Heart left ventricle (tissue), 16 donors: ENCODE measurements at places on chromosomes 1 and 21.

DNA sequence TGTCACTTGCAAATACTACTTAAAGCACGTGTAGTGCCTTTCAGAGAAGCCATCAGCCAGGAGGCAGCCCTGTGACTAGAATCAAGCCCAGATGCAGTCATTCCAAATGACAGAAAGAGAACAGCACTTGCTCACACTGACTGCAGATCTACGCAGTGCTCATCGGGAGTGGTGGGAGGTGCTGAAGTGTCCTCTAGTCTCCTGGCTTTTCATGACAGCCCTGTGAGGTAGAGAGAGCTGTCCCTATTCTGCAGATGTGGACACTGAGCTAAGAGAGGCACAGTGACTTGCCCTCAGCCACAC lies 62.3 kb upstream of the EDN2 start:
- no peak for DNase-seq

- DNase-seq, result no peak
These were observed 738 bp upstream of the GPR161 start for GRCh38 chr1:168137515-168137821.

GRCh38 chr1:229203030-229203751 lies 67.7 kb upstream of the RAB4A start:
- DNase-seq, result no peak

- DNase-seq, result no peak
These were observed 206.7 kb downstream of the CTH start for GRCh38 chr1:70617728-70618127.

DNA sequence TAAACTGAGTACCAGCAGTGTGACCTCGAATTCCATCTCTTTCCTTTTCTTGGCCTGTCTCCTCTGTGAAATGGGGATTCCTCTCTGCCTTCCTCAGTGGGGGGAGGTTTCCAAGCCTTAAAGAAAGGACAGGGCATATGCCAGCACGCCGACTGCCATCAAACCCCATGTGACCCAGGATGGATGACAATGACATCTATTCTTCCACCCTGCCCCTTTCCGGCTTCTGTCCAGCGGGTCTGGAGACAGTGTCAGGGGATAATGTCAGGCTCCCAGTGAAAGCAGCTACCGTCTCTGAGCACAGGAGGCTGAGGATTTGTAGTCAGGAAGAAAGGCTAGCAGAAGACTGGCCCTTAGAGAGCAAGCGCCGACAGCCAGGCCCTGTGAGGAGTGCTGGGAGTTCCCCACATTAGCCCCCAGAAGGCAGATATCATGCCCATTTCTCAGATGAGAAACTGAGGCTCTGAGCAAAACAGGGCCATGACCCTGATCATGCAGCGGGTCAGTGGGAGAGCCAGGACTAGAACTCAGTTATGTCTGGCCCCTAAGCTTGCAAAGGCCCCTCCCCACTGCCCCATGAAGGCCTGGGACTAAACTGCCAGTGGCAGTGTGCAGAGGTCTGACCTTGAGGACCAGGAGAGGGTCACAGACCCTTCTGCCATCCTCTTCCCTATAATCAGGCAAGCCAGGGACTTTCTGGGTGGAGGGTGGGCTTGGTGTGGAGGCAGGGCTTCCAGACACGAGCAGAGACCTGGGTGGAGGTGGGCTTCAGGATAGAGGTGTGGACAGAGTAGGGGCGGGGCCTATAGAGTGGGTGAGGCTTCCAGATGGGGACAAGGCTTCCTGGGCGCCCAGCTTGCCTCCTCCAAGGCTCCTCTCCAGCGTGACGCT lies 30.1 kb downstream of the CDCA8 start:
- no peak for DNase-seq

GRCh38 chr1:77383236-77383635 lies 101.4 kb downstream of the AK5 start:
- DNase-seq, result no peak

- no peak for DNase-seq
These were observed 7.9 kb downstream of the CD53 start for GRCh38 chr1:110880708-110881374.

- no peak for DNase-seq
These were observed 29.5 kb downstream of the PLPPR5 start for GRCh38 chr1:98975113-98975512.

DNA sequence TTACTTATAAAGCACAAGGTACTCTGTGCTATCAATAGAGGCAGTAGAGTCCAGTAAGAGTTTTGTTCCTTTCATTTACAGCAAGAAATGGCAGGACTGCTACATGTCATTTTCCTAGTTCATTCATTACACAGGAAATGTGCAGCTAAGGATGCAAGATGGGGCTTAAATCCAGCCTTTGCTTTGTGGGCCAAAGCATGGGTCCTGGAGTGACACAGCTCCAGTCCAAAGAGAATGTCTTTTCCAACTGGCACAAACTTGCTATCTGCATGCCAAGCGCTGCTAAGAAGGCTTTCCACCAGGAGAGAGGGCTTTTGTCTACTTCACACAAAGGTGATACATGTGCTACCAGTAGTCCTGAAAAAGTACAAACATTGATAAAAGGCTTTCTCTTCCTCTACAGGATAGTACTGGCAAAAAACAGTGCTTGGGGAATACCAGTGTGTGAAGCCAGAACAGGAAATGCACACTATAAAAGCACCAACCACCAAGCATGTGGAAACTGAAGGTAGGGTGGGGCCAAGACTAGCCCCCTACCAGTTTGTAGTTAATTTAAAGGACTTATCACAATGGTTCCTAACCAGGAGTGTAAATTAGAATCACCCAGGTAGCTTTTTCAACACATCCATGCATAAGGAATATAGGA lies 68.7 kb downstream of the ARID4B start:
- DNase-seq, result no peak

DNA sequence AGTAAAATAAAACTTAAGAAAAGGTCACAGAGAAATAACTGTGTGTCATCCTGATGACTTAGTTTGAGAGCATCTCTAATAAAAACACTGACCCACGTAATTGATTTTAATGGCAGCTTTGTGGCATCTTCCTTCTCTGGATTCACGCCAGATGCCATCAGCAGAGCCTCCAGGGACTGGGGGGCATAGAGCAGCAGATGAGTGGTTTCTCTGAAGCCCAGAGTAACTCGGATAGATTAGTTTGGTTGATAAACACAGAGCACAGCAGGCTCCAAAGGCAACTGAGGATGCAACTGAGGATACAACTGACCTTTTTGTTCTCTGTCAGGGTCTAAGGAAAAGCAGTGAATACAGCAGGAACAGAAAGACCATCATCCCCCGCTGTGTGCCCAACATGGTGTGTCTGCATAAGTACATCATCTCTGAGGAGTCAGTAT lies 180.8 kb downstream of the RPS6KC1 start:
- no peak for DNase-seq

- no peak for DNase-seq
These were observed 46.8 kb upstream of the LAPTM5 start for GRCh38 chr1:30804352-30804751.

DNA sequence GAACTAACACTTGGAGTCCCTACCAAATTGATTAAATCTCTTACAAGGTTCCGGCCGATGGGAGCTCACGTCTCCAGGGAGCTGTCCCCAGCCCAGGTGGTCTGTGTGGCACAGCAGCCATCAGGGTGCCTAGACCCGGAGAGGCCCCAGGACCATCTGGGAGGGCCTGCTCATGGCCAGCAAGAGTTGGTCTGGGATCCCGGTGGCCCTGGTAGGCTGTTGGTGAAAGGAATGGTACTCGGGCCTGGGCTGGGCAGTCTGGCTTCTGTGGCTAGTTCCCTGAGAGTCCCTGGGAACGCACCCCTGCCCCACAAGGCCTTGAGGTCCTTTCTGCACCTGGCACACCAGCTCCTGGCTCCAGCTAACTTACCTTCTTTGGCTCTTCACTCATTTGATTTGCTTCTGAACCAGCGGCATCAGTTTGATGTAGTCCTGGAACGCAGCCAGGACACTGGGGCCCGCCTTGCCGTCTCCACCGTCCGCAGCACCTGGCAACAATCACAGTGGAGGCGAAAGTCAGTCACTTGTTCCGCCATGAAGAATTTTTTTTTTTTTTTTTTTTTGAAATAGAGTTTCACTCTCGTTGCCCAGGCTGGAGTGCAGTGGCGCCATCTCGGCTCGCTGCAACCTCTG lies 62.5 kb downstream of the SCCPDH start:
- DNase-seq, result no peak

DNA sequence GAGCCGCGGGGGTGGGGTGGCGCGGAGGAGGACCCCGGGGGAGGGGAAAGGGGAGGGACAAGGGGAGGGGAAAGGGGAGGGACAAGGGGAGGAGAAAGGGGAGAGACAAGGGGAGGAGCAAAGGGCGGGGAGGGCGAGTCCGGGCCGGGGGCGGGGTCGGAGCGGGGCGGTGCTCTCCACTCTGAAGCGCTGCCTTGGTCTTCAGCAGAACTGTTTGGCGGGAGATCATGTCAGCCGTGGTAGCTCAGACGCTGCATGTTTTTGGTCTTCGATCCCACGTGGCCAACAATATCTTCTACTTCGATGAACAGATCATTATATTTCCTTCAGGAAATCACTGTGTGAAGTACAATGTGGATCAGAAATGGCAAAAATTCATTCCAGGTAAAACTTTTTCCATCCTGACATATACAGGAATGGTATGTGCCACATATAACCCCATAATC lies 420 bp downstream of the CFAP57 start:
- DNase-seq, result peak; percentile 91

- no peak for DNase-seq
These were observed 758 bp downstream of the DEPDC1 start for GRCh38 chr1:68495968-68496679.

DNA sequence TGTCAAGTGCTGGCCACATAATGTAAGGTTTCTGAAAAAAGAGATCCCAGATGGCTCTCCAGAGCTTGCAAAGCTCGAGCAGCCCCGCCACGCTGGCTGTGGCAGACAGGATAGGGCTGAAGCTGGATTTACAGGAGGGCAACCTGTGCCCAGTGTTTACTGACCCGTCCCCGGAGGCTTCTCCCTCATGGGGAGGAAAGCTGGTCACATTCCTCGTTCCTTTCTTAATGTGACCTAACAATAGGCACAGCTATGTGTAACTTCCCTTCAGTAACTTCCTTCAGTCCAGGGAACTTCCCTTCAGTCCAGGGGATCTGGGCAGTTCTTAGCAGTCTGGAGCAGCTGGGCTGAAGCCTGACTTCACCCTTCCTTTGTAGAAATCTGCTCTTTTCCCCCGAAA lies 7.7 kb downstream of the SLFNL1 start:
- peak; percentile 33 for DNase-seq

GRCh38 chr1:117017062-117017461 lies 15.5 kb downstream of the CD101 start:
- DNase-seq, result no peak

- no peak for DNase-seq
These were observed 20.7 kb upstream of the POFUT2 start for GRCh38 chr21:45308194-45309068.

- no peak for DNase-seq
These were observed 110.6 kb downstream of the XCL2 start for GRCh38 chr1:168433238-168433637.

DNA sequence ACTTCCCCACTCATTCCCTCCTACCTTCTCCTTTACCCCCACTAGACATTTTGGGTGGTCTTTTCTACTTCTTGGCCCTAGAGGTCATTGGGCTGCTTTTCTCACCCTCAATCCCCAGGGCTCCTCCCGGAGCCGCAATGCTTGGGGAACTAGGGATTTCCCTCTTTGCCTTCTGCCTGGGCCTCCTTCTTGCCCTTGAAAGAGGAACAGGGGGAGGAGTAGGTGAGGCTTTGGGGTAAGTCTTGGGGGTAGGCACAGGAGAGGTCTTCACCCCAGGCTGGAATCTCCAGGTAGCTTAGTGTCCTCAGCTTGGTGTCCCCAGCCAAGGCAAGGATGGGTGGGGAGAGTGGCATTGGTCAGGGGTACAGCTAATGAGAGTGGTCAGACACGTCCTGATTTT lies 56.2 kb upstream of the EPS8L3 start:
- DNase-seq, result no peak

GRCh38 chr21:25323356-25323949 lies 283.8 kb downstream of the MRPL39 start:
- no peak for DNase-seq

DNA sequence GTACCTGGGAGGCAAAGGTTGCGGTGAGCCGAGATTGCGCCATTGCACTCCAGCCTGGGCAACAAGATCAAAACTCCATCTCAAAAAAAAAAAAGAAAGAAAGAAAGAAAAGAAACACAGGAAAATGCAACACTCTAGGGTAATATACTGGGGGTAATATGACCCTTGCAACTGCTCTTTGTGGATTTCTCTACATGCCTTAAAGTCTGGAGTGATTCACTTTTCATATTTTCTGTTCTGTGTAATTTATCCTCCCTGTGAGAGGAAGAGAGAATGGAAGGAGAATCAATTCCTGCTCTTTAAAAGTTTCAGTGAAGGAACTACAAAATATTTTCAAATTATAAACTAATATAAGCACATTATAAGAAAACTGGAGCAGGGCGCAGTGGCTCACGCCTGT lies 22.7 kb downstream of the RIT1 start:
- no peak for DNase-seq

DNA sequence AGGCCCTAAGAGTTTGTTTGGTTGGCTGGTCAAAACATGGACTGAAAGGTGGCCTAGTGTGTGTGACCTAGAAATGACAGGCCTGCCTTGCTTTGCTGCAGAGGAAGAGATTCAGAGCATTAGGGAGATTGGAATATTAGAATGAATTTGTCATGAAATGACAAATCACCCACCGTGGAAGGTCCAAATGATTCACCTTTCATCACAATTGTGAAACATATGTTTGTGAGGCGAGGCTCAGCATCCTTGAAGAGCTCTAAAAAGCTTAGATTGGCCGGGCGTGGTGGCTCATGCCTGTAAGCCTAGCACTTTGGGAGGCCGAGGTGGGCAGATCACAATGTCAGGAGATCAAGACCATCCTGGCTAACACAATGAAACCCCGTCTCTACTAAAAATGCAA lies 5.5 kb downstream of the LCE1B start:
- no peak for DNase-seq

DNA sequence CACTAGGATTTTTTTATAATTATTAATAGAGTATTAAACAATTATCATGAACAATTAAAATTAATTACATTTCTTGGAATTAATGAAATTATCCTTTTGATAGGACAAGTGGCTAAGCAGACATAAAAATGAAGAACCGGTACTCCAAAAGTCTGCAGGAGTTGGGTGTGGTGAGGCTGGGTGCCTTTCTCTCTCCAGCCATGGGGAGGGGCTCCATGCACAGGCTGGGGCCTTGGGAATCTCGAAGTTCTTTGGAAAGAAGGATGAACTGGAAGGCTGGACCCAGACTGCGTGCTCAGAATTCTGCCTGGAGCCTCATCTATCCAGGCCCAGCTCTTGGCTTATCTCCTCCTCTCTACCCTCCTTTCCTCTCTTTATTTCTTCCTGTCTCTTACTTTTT lies 94.1 kb downstream of the ACTL8 start:
- DNase-seq, result no peak

GRCh38 chr1:200778766-200779165 lies 40.1 kb downstream of the CAMSAP2 start:
- no peak for DNase-seq
